Activated CD4-positive, alpha-beta T cell treated with anti-CD3 and anti-CD28 coated beads, Interleukin-2, amount 50 U/mL, for 24 hours (primary cell): ENCODE measurements at places on chromosomes 11 and 22.

GRCh38 chr11:86869966-86870570 lies 69.7 kb downstream of the PRSS23 start:
- peak; percentile 34 for DNase-seq

GRCh38 chr11:70490208-70490607 lies 91.9 kb downstream of the CTTN start:
- DNase-seq, result no peak

DNA sequence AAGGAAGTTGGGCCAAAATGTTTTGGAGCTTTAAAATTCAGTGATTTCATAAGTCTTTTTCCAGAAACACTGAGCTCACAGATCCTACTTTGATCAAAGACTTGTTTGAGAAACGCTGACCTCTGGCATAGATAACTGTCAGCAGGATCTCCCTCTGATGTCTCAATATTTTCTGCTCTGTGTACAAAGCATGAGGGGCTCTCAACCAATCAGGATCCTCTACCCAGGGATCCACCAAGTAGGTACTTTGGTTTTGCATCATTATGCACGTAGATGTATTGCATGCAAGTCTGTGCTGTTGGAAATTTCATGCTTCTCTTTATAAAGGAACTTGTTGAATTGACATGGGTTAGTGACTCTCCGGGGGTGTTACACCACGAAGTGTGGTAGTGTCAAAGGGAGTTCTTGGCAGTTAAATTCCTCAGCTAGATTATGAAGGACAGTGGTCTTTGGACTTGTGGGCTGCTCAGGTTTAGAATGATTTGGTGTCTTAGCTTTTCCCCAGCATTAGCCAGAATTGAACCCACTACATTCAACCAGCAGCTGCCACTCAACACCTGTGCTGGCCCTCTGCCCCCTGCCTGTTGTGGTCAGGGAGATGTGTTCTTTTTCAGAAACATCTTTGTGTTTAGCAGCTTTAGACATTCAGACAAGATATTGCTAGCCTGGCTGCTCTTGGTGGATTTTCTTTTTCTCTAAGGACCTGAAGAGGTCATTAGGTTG lies 1.7 kb upstream of the DIXDC1 start:
- DNase-seq, result no peak

DNA sequence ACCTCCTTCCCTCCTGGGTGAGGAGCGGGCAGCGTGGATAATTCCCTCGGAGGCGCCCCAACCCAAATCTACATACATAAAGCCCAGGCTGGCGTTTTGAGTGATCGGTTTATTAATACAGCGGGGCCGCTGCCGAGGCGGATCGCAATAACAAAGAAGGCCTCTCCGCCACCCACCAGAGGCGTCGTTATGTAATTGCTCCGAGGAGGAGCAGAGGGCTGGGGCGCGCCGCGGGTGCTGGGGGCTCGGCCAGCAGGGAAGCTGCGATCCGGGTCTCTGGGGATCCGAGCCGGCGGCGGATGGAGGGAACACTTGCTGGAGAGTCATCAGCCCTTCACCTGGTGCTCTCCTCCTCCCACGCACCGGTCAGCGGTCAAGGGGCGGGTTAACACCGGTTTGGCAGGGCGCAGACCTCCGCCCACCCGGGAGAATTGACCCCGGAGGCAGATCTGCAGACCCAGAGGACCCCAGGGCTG lies 6.4 kb upstream of the TP53I11 start:
- no peak for DNase-seq

- no peak for DNase-seq
Measured at GRCh38 chr11:92552942-92553341, 328.3 kb downstream of the FAT3 start.

DNA sequence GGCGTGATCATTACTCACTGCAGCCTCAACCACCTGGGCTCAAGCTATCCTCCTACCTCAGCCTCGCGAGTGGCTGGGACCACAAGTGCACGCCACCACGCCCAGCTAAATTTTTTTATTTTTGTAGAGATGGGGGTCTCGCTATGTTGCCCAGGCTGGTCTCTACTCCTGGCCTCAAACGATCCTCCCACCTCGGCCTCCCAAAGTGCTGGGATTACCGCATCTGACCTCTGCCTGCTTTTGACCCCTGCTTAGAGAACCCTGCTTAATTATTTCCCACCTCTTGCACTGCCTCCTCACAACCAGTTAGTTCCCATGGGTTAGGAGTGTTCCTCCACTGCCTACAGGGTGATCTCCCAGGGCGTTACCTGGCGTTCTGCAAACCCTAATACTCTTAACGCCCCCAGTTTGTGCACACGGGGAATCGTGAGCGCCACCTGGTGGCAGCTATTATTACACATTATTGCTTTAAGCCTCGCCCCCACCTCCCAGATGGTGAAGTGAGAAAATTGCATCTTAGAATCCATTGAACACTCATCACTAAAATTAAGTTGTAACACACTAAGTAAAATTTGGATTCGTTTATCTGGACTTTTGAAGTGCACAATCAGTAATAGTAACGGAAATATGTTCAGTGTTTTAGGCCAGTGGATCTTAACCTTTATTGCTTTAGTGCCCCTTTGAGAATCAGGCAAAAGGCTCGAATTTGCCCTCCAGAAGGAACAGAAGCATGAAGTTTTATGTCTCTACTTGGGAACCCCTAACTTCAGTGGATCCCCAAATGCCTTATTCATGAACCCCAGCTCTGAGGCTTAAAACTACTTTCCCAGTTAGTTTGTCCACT lies 61.4 kb upstream of the ASPHD2 start:
- DNase-seq, result peak; percentile 46

- DNase-seq, result no peak
Measured at GRCh38 chr11:44774108-44774507, 47.3 kb downstream of the TSPAN18 start.

GRCh38 chr11:78549624-78550409 lies 24.8 kb downstream of the NARS2 start:
- no peak for DNase-seq

DNA sequence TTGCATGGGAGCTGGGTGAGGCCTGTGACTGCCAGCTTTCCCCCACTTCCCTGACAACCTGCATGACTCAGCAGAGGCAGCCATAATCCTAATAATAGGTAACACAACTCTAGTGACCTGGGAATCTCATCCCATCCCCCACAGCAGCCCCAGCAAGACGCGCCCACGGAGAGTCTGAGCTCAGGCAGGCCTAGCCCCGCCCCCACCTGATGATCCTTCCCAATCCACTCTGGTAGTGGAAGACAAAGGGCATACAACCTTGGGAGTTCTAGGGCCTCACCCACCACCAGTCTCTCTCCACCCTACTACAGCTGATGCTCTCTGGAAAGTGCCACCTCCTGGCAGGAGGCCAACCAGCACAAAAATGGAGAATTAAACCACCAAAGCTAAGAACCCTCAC lies 60.3 kb downstream of the CWF19L2 start:
- no peak for DNase-seq

GRCh38 chr11:135037828-135038227 lies 625.8 kb upstream of the B3GAT1 start:
- no peak for DNase-seq

DNA sequence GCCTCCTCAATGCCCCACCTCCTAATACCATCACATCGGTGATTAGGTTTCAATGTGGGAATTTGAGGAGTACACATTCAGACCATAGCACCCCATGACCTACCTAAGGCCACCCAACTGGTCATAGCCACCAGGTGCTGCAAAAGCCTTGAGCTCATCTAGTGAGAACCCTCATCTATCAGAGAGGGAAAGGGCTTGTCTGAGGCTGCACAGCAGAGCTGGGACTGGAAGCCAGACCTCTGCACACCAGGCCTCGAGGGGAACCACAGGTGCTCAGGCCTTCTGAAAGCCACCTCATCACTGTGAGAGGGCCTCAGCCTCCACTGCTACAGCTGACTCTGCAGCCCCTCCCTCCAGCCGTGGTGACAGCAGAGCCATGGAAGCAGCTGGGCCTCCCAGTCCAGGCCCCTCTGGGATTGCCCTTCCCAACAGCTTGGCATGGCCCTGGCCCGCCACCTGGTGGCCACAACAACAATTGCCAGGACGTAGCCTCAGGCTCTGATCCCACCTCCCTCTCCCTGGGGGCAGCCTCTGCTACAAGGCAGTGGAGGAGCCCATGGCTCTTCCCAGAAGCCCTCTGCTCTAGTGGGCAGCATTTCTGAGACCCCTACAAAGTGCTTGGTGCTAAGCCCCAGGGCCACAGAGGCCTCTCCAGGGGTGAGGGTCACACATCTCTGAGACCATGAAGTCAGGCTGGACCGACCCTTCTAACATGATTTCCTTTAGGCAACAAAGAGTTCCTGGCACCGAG lies 41.0 kb upstream of the PRDM11 start:
- peak; percentile 40 for DNase-seq

DNA sequence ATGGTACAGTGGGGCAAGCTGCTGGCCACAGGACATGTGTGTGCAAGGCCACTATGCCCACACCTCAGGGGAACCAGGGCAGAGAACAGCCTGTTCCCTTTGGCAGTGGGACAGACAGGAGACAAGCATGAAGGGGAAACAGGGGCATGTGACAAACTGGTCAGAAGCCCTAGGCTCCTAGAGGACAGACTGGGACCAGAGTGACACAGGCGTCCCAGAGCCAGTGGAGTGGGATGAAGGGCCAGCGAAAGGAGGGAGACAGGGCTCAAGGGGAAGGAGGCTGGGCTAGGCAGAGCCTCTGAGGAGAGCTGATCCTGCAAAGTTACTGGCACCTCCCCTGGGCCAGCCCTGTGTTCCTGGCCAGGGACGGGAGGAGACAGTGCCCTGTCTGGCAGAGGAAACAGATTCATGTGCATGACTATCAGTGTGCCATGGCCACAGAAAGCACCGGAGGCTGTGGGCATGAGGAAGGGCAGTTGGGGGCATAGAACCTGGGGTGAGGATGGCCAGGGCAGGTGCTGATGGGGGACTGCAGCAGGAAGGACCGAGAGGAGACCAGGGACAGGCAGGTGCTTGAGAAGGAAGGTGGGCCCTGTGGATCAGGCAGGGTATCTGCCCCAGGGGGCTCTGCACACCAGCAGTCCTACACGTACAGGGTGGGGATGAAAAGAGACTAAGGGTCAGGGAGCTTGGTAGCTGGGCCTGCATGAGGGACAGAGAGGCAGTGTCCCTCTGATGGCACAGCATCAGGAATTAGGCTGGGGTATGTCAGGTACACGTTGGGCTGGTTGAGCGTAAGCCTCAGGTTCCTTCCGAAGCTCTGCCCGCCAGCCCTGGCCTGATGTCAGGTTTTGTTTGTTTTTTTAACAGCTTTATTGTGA lies 9.8 kb downstream of the DERL3 start:
- no peak for DNase-seq
